ENCODE measurements at places on chromosomes 7 and 10.

DNA sequence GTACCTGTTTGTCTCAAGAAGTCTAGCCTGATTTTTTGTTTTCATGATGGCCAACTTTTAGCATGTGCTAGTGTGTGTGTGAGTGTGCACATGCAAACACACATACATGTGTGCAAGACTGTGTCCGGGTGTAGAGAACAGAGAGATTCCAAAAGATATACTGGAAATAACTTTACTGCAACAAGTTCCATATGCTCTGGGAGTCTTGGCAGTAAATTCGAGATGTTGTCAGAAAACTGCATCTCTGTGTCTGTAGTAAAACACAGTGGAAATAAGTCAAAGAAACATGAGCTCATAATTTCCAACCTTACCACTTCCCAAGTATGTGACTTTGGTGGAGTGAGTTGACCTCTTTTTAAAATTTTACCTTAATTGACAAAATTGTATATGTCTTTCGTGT lies 950.8 kb upstream of the C7orf33 start:
- no peak for DNase-seq

- DNase-seq: no peak
Observed at GRCh38 chr10:43796781-43797180, 148.1 kb upstream of the ZNF32 start.

- DNase-seq: no peak
Observed at GRCh38 chr10:104303594-104304355, 34.5 kb downstream of the ITPRIP start.

GRCh38 chr7:151173386-151174245 lies 6.1 kb upstream of the GBX1 start:
- DNase-seq: no peak

DNA sequence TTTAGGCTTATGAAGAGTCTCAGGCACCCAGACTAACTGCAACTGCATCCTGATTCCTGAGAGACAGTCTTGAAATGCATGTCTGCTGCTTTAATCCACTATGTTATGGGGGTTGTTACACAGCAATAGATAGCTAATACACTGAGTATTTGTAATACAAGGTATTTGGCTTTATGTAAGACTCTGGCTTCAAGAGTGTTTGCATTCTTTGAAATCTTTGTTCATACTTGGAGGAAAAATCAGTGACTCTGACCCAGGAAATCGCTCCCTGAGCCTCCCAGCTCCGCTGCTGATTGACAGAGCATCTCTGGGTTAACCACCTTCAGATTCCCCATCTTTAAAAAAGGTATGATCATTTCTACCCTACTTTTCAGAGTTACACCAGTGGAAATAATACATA lies 133.9 kb downstream of the MTPAP start:
- DNase-seq: no peak
